ENCODE measurements at places on chromosomes 12 and 14.

DNA sequence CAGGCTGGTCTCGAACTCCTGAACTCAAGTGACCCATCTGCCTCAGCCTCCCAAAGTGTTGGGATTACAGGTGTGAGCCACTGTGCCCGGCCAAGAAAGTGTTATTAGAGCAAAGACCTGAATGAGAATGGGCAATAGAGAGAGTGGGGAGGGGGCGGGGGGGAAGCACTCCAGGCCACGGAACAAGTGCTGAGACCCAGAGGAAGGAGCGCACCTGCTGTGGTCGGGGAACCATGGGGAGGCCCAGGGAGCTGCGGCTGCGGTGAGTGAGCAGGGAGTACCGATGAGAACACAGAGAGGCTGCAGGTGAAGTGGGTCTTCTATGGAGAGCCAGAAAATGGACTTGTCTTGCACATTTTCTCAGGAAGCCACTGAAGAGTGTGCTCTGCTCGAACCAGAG is 10.8 kb downstream of the SMIM41 start:
- DNase-seq, result no peak

- DNase-seq, result no peak
Observed at GRCh38 chr12:59077575-59078426, 157.5 kb upstream of the LRIG3 start.

GRCh38 chr12:114742363-114742762 is 58.4 kb upstream of the TBX3 start:
- no peak for DNase-seq

GRCh38 chr14:72906316-72906715 is 12.4 kb upstream of the DPF3 start:
- DNase-seq, result peak; percentile 83

GRCh38 chr12:14846042-14846587 is 2.8 kb upstream of the ART4 start:
- DNase-seq, result no peak

DNA sequence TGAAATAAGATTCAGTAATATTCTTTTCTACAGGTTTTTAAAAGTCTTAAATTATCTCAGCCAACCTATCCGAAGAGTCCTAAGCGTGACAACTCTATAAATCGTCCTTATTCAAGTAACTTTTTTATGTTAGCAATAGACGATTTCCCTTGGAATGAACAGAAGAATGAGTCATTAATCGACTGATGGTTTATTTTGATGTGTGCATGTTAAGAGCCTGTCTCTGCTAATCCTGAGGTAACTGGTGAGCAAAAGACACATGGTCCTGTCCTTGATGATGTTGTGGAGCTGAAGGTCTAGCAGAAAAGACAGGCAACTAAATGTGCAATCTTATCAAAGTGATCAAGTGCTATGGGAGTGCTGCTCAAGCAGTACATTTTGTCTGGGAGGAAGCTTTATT is 80.4 kb downstream of the DAAM1 start:
- DNase-seq, result no peak

DNA sequence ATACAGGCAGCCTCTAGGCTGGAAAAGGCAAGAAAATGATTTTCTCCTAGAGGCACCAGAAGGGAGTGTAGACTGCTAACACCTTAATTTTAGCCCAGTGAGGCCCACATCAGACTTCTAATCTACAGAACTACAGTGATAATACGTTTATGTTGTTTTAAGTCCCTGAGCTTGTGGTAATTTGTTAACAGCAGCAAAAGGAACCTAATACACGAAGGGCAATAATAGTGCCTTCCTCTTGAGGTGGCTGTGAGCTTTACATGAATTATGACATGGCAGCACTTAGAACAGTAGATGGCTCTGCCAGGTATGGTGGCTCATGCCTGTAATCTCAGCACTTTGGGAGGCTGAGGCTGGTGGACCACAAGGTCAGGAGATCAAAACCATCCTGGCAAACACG is 118.8 kb downstream of the ZNF664 start:
- DNase-seq, result no peak

DNA sequence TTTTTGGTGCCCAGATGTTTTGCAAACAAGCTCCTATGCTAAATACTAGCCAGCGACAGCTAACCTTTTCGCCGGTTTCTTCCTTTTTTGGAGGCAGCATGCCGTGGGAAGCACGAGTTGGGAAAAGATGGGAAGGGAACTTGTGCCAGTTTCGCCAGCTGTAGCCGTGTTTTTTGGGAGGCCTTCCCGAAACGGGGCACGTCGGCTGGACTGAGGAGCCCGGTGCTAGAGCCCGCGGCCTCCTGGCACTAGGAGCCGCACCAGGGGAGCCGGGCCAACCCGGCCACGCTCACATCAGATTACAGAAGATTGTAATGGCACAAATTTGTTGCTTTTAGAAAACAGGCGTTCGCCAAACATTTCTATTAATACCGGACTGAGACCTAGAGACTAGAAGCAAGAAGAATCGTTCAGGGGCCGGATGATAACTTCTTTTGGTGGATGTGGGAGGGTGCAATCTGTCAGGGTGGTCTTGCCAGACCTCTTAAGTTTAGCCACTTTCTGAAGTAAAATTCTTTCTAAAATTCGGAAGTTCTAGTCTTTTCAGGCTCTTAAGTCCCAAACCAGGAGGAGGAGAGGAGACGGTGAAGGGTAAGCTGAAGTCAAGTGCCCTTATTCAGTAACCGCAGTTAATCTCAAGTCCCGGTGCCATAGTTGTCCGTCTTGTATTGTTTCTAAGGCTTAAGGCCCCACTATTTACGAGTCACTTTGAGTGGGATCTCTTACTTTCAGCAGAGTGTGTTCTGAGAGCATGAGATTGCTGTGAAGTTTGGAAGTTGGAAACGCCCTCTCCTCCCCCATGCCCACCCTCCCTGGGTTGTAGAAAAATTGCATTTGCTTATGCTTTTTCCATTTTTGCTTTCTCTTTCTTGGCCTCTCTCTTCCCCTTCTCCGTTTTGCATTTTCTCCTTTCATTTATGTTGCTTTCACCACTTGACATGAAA is 1.3 kb downstream of the RASSF3 start:
- DNase-seq, result no peak

DNA sequence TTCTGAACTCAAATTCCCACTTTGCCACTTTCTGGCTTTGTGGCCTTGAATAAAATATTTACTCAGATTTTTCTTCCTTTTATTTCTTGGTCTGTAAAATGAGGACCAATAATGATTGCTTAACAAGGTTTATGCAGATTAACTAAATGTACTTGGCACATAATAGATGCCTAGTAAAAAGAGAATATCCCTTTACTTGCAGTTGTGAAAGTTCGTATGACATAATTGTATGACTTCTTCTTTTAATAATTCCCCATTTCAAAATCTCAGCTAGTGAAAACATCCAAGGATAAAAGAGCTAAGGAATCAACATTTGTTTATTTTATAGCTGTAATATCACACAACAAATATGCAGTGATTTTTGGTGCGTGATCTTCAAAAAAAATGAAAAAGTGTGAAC is 215.6 kb upstream of the ATP2B1 start:
- no peak for DNase-seq

GRCh38 chr14:69848156-69848555 is 31.1 kb upstream of the SMOC1 start:
- no peak for DNase-seq

DNA sequence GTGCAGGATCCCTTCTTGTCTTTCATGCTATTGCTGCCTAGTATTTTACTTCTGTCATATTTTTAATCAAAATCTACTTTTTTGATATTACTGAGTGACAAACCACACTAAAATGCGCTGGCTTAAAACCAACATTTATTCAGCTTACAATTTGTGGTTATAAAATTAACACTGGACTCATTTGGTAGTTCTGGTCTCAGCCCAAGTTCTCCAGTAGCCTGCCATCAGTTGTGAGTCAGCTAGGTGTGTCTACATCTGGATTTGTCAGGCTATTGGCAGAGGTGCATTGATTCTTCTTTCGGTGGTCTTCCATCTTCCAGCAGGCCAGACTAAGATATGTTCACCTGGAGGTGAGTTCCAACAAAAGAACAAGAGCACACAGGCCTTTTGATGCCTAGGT is 765.1 kb upstream of the FBXO33 start:
- no peak for DNase-seq

- no peak for DNase-seq
Observed at GRCh38 chr12:102197789-102198188, at the start of gene PMCH. PMCH (minus strand) TSS chr12:102197833; CDS start chr12:102197770, 63 bp downstream.

DNA sequence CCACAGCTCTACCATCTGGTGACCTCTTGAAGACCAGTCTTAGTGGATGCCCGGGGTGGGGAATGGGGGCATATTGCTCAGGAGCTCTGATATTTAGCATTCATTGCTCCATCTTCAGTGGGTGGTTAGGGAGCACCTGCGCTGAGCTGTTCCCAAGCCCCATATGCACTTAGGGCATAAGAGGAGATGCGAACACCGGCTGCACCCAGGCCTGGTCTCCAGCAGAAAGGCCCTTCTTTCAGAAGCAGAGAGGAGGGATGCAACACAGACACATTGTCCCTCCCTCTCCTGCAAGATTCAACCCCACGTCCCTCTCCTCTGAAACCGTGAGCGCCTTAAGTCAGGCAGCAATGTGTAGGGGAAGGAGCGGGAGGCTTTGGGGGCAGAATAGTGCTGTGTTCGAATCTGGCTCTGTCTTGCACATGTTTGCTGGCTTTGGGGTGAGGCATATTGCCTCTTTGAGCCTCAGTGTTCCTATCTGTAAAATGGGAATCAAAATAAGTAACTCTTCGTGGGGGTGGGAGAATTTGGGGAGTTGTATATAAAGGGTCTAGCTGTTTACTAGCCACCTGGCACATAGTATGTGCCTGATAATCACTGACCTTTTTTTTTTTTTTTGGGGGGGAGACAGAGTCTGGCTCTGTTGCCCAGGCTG is 87.7 kb downstream of the FOXN4 start:
- DNase-seq, result no peak

- no peak for DNase-seq
Observed at GRCh38 chr12:16020031-16020430, 108.9 kb downstream of the DERA start.

DNA sequence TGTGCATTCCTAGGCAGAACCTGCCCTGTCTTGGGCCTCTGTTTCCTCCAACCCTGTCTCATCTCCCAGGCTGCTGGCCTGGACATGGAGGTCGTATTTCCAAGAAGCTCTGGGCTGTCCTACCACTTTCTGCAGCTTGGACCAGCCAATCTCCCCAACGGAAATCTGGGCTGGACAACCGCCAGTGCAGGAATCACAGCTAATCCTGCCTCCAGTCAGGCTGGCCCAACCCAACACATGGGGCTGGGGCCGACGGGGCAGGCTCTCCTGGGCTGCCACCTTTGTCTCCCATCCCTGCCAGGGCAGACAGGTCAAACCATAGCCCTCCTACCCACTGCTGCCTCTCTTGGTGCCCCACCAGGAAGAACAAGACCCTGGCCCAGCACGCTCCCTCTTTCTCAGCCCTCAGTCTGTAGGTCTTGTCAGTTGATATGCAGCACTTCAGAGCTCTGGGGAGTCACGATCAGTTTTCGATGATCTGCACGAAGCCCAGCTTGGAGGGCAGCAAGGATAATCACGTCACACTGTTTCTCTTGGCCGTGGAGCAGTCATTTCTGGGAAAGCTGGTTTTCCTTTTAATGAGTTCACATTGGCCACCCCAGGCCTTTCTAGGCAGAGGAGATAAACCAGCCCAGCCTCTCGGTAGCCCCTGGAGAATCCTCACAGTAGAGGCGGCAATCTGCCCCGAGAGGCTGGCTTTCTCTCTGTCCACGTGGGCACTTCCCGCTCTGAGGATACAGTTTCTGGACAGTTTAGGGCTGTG is 195.2 kb upstream of the PRMT8 start:
- DNase-seq, result no peak

- DNase-seq, result no peak
Observed at GRCh38 chr14:26319139-26319864, 278.5 kb downstream of the NOVA1 start.

DNA sequence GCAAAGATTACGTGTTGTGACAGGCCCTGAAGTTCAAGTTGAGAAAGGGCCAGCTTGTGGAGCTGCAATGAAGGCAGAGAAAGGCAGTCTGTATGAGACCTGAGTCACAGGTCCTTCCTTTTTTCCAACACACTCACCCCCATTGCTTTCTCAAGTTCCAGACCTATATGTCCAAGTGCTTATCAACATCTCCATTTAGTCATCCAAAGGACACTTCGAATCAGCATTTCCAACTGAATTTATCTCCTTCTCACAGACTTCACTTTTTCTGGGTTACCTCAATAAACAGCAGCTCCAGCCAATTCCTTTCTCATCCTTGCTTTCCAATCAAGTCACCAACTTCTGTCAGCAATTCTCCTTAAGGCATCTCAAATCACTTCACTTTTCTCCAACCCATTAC is 56.4 kb upstream of the KIF21A start:
- DNase-seq, result no peak

DNA sequence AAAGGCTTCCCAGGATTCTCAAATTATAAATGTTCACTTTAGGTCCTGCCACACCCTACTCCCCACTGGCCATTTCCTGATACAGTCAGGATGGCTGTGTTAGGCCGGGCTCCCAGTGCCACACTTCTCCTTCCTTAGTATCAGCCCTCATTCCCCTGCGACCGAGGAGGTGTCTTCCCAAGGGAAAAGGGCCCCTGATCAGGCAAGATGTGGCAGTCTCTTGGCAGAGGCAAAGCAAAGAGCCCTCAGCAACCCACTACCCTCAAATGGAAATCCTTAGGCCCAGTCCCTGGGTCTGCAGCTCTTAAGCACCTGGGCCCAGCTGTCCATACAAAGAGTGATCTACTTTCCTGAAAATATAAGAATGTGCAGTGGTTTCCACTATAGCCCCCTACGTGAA is 96.5 kb upstream of the VASH1 start:
- DNase-seq, result no peak

GRCh38 chr12:54222609-54223008 is 33.8 kb upstream of the SMUG1 start:
- peak; percentile 97 for DNase-seq

- no peak for DNase-seq
Observed at GRCh38 chr12:91680864-91681263, 464.8 kb downstream of the BTG1 start.

GRCh38 chr14:74645756-74646470 is 33.9 kb upstream of the LTBP2 start:
- DNase-seq, result no peak

GRCh38 chr12:104136577-104136976 is 1.4 kb downstream of the NFYB start:
- no peak for DNase-seq

DNA sequence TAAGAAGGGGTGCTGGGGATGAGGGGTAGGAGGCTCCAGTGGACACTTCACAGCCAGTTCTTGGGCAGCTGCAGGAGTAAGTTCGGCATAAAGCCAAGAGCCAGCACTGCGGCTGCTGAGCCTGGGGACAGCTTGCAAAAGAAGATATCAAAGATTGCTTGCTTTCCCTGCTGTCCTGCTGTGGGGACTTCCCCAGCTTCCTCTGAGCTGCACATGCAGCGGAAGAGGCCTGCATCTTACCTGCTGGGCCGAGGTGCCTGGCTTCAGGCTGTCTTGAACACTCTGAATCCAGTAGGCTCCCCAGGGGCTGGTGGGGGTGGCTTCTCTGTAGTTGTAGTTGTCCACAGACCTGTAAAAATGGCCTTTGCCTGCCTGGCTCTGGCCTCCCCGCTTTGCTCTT is 1.3 kb downstream of the CHGA start:
- DNase-seq, result no peak

GRCh38 chr12:53530920-53531319 is 23.6 kb upstream of the NPFF start:
- peak; percentile 34 for DNase-seq
